ENCODE measurements at places on chromosomes 4 and X.

DNA sequence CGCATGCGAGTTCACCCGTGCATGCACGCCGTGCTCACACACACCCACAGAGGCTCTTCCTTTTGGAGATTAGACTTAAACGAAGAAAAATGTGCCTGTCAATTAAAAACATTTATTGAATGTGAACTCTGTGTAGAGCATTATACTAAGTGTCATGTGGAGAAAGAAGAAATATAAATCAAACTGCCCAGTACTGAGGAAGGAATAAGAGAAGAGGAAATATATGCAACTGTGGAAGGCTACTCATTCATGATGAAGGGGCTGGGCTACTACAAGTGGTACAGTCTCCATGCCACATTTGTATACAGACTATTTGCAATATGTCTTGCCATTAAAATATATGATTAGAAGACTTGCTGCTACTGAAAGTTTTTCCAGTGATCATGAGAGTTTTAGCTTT lies 714.7 kb downstream of the DMD start:
- no peak for DNase-seq

- no peak for DNase-seq
Observed at GRCh38 chr4:90540536-90540935, 413.3 kb downstream of the CCSER1 start.

GRCh38 chrX:42900947-42901346 lies 123.0 kb upstream of the PPP1R2C start:
- no peak for DNase-seq

- no peak for DNase-seq
Observed at GRCh38 chr4:38591617-38592337, 72.2 kb upstream of the KLF3 start.

- DNase-seq, result no peak
Observed at GRCh38 chrX:16885628-16886027, 15.5 kb upstream of the RBBP7 start.

DNA sequence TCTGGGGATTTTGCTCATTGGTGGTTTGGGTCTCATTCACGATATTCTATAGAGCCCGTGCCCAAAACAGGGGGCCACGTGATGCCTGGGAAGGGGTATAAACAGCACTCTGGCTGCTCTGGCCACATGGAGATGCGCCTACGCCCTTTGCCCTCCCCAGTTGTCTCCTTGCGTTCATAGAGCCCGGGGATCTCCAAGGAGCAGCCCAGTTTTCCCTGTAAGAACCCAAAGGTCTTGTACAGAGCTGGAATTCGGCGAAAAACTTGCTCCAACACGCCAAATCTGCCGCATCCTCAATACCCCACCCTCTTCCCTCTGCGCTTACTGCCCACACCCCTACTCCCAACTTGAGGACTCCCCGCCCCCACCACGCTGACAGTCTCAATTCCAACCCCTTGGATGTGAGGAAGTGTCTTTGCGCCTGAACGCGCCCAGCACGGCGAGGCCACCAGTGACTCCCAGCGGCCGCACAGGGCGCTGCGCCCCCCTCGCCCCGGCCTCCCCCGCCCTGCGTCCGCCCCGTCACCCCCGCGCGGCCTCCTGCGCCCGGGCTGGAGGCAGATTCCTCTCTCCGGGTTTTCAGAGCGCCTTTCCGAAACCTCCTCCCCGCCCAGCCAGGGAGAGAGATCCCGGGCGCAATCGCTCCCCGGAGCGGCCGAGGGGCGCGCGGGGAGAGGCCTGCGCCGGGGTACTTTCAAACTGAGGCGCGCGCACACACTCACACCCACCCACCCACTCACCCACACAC lies at the start of gene NHS:
TSS of gene NHS (plus strand) at position 582 of the 748 bp plus-strand sequence. CDS start 558 bp downstream, outside the sequence.
- no peak for DNase-seq

DNA sequence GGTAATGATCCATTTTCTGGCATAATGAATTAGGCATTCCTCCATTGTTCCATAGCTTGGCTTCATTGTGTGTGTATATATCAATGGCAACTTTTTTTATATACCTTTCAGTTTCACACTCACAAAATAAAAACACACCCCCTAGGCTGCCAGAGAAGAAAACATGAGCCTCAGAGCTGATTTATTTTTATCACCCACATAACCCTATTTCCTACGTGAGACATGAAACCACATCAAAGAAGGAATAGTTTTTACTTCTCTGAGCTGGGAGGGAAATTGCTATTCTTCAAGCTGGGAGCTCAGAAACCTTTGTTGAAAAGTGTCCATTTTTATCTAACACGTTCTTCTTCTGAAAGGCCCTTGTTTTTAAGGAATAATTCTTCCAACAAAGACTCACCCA lies 126.7 kb upstream of the RAI2 start:
- no peak for DNase-seq

DNA sequence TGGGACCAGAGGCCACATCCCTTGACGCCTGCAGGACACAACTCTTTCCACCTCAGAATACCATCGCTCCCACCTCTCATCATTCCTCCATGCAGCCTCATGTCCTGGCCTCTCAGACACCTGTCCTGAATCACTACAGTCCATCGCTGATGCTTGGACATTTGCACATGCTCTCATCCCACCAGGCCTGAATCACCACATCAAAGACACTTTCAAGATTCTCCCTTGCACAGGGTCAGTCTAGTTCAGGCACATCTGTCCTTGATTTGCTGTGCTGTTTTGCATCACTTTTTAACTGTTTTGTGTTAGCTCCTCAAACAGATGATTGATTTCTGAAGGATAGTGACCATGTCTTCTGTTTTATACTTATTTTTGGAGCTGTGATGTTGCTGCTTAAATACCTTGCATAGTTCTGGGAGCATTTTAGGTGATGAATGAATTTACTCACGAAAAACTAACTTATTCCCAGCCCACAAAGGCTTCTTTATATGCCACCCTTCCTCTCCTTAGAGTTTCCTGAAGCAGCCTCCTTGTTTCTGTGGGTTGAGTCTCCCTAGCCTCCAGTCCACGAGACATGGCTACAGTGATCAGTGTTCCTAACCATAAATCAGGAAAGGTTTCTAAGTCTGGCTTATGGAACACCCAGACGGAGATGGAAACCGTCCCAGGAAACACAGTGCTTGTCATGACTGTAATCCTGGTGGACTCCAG lies 2.6 kb downstream of the FAM114A1 start:
- DNase-seq, result no peak

DNA sequence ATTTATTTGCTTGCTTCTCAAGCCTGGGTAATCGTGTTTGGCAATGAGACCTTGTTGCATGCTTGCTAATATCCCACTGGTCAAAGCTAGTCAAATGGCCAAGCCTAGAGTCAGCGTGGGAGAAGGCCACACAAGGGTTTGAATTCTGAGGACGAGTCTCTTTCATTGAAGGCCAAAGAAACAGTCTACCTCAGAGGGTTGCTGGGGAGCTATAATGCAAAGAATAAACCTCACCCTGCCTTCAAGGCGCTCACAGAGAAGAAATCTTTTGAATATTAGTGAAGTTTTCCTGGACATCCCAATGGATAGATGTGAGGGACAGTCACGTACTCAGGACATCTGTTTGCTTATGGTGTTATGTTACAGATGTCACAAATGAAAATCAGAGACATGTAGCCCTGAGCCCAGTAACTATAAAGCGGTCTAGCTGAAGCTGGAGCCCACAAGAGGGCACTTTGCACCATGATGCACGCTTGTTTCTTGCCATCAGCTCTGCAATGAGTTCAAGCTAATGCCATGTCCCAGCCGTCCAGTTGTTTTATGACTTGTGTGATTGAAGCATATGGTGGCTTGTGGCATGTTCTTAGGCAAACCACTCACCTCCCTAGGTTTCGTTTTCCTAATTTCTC lies 1.1 kb upstream of the TLR3 start:
- peak; percentile 22 for DNase-seq

DNA sequence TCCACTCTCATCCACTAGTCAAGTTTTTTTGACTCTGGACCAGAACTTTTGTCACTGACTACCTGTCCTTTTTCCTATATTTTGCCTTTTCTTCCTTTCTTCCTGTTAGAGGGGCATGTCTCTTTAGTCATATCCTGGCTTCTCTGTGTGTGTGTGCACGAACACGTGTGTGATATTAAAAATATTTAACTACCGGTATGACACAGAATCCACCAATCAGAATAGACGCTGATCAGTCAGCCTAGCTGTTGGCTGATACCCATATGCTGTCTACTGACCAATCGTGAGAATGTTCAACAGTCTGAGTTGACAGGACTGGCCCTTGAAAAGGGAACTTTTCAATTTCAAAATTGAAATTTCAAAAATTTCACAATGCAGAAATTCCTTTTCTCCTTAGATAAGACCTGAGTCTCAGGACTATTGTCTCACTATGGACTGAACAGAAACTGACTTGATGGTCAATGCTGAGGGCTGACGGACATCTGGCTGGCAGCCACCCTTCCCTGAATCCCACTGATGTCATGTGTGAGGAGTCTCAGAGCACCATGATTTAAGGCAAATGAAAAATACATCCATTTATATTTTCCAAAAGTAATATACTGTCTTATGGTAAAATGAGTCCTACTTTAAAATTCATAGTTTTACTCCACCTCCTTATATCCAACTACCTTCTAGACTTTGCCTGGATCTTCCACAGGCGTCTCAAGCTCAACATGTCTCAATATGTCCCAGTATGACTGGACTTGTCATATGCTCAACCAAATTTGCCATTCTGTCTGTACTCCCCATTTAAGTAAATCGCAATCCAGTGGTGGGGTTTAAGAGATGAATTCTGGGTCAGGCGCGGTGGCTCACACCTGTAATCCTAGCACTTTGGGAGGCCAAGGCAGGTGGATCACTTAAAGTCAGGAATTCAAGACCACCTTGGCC lies 78.0 kb downstream of the CHRNA9 start:
- DNase-seq, result no peak

- DNase-seq, result no peak
Observed at GRCh38 chr4:189792924-189793618, 147.6 kb upstream of the FRG1 start.

- DNase-seq, result no peak
Observed at GRCh38 chr4:150354214-150354796, 227.6 kb upstream of the MAB21L2 start.

- no peak for DNase-seq
Observed at GRCh38 chrX:154051201-154051810, 31.6 kb upstream of the IRAK1 start.

GRCh38 chrX:13464599-13465275 lies 104.7 kb upstream of the EGFL6 start:
- no peak for DNase-seq

GRCh38 chr4:7959078-7959477 lies 19.4 kb upstream of the AFAP1 start:
- no peak for DNase-seq

- no peak for DNase-seq
Observed at GRCh38 chr4:2936773-2937145, 26.4 kb downstream of the NOP14 start.

DNA sequence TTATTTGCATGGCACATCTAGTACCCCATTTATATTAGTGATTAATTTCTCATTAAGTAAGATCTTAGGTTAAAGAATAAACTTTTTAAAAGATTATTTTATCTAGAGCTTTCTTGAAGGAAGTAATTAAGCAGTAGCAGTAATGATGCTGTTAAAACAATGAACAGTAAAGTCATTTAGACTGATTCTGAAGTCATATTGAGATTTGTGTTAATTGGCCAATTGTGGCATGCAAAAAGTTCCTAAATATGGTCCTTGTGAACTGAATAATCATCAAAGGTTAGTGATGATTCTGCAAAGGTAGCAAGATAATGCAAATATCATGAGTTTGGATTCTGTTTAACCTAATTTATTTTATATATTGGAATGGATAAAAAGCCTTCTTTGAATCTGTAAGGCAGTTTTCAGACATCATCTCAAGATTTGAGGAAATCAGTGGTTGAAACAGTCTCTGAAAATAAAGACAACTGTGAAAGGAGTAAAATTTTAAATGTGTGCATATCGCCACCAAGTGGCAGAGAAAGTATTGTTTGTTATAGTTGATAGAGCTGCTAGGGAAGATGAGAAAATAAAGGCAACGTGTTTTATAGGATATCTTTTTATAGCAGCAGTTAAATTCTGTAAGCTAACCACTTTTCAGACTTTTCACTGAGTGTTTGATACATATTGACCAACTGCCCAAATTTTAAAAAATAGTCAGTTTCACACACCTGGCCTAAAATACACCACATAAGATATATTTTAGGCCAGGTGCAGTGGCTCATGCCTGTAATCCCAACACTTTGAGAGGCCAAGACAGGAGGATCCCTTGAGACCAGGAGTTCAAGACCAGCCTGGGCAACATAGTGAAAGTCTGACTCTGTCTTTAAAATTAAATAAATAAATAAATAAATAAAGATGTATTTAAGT lies 79.6 kb downstream of the CCKAR start:
- DNase-seq, result no peak

GRCh38 chrX:74924449-74925224 lies 615 bp downstream of the NEXMIF start:
- peak; percentile 20 for DNase-seq

- no peak for DNase-seq
Observed at GRCh38 chrX:68112321-68112720, 321.0 kb downstream of the OPHN1 start.

- no peak for DNase-seq
Observed at GRCh38 chrX:18890724-18891547, 93.0 kb downstream of the PHKA2 start.

- no peak for DNase-seq
Observed at GRCh38 chr4:30719454-30720020, 632 bp upstream of the PCDH7 start.

- no peak for DNase-seq
Observed at GRCh38 chr4:1374706-1375045, 27.7 kb downstream of the UVSSA start.

DNA sequence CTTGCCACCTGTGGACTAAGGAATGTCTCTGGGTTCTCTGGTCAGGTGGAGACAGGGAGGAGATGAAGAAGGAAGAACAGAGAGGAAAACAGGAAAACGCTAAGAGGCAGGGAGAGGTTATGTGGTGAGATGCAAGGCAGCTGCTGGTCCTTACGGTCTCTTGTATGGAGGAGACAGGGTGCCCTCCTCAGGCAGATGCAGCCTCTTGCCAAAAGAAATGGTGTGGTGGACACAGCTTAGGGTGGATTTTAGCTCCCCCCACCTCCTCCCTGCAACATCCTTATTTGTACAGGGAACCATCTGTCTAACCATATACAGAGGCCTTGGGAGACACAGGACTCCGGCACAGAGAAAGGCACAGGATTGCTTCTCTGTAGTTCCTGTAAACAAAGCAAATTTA lies 9.7 kb downstream of the OCIAD2 start:
- DNase-seq, result no peak

DNA sequence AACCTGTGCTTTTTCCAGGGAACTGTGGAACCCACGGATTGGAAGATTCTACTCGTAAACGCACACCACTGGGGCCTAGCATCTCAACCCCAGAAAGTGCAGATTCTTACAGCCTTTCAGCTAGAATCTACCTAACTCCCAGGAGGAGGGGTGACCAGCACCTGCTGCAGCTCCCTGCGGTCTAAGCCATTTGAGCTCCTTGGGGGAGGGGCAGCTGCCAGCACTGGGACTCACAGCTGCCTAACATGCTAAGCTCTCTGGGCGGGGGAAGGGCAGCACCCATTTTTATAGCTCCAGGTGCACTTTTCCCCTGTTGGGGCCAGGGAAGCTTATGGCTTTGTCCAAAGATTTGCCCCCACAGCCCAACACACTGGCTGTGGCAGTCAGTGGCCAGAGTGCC lies 595.7 kb upstream of the EPHA5 start:
- DNase-seq, result no peak

DNA sequence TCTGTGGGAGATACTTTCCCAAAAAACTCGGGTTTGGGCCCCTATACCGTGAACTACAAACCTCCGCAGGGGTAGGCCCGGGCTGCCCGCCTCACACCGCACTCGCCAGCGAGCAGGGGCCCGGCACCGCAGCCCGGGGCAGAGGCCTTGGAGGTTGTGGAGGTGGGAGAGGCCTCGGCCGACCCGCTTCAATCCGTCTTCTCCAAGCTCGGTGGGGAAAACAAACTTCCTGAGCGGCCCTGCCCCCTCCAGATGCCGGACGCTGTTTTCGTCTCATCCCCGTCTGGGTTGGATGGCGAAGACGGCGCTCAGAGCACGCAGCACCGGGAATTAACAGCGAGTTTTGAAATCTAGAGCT lies 442 bp upstream of the MCUB start:
- no peak for DNase-seq

Data from HS-5 (cell line).